Daoy (cell line): ENCODE measurements at places on chromosomes 1 and 21. TPM values are rescaled to one million over a fixed set of nuclear protein-coding genes. Genes with fewer than 3 reads are reported as not detected.

DNA sequence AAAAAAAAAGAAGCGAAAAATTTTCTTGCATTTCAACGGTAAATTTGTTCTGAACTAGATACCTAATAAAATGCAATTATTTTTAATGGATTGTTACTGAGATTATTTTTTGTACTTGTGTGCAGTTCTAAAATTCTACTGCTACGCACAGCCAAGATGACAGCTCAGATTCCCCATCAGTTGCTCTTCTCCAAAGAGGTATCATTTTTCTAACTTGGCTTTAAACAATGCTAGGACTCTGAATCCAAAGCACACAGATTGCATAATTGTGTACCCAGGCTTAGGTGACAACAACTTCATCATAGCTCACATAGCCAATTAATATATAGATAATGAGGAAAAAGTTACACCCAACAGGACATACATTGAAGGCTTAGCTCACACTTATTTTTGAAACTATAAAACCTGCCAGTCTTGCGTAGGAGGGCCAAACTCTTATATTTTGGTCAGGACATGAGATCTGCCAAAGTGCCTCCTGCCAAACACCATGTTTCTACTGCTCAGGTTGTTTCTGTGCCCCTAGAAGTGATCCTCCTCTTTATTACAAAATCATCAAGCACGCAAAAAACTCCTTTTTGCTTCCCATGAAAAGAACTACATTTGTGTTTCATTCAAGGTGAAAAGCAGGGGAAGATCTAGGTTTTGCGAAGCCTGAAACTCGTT, 10.6 kb upstream of the ZNHIT6 start:
- no peak for DNase-seq

DNA sequence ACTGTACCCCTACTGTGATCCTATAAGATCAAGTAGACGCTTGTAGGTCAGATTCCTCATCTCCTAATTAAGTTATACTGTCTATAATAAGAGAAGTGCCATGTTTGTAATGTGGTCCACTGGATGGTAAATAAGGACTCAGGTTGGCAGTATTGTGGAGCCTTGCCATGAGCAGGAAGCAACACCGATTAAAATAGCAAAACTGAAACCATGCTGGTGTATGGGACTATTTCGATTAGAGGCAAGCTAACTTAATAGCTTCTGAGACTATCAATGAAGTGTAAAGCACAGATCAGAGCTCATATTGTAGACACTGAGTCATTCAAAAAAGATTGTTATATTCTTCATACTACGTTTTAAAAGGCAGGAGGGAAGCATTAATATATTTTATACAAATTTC, 348.8 kb downstream of the HHAT start:
- DNase-seq = no peak

The OR2G6 gene
- not detected in 2 replicates for total RNA-seq

The SAMD11 gene
- 24.3 and 29.0 TPM in 2 replicates for total RNA-seq

The HSPB7 gene
- 0.17 TPM in 1 of 2 replicates, not detected in the other for total RNA-seq
